ENCODE measurements at places on chromosomes 2 and 18. TPM values are rescaled to one million over a fixed set of nuclear protein-coding genes. Genes with fewer than 3 reads are reported as not detected.

POTEC gene
- not detected for total RNA-seq

DNA sequence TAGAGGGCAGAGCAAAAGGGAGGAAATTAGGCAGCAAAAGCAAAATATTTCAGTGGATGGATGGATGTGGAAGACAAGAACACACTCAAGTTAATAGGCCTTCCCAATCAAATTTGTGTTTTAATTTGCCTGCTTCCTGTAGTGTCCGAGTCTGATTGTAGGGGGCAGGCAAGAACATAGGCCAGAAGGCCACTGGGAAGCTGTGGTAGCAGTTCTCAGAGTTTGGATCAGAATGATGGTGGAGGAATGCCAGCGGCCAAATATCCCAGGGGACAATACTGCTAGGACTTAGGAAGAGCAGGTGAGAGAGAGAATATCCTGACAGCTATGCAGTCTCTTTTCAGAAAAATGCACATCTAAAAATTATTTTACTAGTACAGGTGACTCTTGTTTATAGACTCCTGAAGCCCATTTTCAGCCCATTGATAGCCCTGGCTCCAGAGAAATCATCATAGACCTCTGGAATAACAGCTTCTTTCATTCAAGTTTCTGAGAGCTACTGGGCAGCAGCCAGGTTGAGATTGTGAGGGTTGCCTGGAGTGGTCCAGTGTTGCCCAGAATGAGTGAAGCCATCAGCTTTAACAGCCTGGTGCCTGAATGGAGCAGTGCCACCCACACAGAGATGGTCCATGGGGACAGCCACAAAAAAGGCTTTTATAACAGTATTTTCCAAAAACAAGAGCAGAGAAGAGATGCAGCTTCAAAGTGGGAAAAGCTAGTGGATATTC, 19.1 kb upstream of the SERPINE2 start:
- no peak for DNase-seq

DNA sequence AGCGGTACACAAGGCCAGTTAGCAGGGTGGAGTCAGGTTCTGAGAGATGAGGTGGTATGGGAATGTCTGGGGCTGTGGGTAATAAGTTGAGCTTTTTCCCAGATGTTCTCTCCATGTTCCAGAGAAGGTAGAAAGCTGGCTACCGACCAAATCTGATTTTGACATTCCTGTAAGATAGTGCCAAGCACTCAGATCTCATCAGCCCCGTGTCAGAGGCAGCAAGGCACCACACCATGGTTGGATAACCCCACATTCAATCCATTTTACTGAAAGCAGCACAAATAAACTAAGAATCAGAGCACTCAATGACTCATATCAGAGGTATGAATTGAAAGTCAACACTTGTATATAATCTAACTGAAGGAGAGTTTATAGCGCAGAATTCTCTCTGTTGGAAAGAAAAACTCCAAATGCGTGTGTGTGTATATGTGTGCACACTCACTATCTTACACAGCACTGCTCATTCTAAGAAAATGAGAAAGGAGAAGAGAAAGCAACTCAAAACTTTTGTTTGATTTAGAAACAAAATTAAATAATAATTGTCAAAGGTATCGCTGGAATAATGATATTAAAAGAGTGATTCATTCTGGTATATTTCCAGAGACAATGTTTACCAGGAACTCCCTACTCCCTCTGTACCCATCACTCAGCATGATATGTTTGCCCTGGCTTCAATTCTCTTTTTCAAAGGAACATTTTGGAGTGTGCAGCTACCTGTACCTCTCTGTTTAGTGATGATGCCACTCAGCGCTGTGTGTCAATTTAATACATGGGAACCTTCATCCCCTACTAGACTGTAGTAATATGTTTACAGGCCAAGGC, 375.1 kb upstream of the ID2 start:
- no peak for DNase-seq

GRCh38 chr18:55592106-55592505, 4.1 kb upstream of the TCF4 start:
- no peak for DNase-seq

LHCGR gene
- not detected for total RNA-seq

SULT1C3 gene
- total RNA-seq = not detected

MPP4 gene
- not detected for total RNA-seq

GRCh38 chr2:29747786-29748470, 173.5 kb downstream of the ALK start:
- DNase-seq = peak; percentile 25

TEX44 gene
- total RNA-seq = not detected

GRCh38 chr2:197215748-197216360, 94.7 kb downstream of the ANKRD44 start:
- no peak for DNase-seq

CREG2 gene
- not detected for total RNA-seq

C2orf69 gene
- 17.0 TPM for total RNA-seq

DNA sequence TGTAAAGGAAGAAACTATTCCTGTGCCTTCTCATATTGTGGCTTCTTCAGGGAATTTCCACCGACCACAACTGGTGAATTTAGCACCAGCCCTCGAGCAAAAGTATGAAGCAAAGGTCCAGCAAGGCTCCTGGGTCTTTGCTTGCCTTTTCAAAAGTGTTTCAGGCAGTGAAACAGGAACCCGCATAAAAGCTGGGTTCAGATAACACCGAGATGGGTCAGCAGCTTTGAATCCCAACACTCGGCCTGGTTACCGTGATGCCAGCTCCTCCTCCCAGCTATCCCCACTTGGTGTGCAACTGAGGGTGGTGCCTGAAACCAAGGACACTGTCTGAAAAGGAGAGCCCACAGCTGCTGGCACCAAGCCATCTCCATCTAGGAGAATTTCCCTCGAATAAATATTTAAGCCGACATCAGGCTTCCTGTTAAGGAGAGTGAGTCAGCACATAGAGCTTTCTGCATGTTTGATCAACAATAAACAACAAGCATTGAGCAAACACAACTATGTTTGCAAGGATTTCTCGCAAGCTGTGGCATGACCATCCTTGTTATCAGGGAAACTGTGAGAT, 69.5 kb downstream of the ANTXR1 start:
- no peak for DNase-seq

- no peak for DNase-seq
Measured at GRCh38 chr2:24626131-24626530, 135.1 kb downstream of the NCOA1 start.

DNA sequence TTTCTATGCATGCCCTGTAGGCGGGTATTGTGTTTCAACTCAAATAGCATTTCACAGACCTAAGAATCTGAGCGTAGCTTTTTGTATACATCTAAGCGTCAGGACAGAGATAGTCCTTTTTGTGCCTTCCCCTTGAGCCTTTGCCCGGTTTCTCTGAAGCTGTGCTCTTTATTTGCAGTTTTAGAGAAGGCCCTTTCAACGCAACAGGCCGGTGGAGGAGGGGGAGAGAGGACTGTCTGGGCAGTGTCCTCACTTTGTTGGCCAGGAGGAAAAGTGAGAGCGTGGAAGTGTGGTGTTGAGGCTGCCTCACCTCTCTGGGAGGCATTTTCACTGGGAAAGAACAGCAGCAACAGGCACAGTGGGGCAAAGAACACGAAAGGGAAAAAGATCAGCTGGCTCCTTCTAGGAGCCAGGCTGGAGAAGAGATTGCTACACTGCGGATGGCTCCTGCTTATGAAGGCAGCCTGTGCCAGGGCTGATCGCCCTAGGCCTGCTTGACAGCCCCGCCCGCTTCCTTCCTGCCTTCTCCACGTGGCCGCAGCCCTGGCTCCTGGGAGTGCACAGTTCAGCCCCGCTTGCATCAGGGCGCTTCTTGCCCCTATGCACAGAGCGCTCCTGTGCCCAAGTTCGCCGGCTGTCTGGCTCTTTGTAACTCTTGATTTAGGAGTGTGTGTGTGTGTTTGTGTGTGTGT, 195.6 kb upstream of the POU3F3 start:
- DNase-seq = peak; percentile 47

DNA sequence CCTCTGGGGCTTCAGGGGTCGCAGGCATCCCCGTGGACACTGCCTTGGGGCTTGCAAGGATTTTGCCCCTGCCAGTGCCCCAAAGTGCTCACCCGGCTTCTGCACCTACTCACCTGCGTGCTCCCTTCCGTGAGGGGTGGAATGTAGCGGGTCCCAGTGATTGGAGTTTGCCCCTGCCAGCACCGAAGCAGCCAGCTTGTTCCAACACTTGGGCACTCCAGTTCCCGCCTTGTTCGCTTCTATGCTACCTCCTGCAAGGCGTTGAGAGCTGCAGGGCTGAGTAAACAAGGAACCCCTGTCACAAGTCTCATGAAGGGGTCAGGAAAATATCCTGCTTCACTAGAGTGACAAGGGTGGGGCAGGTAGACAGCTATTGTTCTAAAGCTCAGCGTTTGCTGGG, 631.5 kb downstream of the EPHA4 start:
- no peak for DNase-seq

DNA sequence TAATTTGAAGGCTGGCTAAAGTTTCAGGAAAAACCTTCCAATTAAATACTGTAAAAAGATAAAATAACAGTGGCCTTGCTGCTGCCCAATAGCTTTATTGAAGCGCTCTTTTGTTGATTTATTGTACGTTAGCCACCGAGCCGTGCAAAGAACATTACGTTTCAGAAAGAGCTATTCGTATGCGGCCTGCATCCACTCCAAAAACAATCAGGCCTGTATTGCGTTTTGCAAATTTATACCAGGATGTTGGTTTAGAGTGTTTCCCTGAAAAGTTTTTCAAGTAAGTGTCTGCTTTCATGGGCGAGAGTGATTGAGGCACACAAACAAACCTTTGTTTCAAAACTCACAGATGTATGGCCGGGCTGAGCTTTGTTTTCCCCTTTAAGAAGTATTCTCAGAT, 257.2 kb upstream of the SALL3 start:
- no peak for DNase-seq

- DNase-seq = no peak
Measured at GRCh38 chr2:105129722-105130232, 91.9 kb downstream of the MRPS9 start.

DNA sequence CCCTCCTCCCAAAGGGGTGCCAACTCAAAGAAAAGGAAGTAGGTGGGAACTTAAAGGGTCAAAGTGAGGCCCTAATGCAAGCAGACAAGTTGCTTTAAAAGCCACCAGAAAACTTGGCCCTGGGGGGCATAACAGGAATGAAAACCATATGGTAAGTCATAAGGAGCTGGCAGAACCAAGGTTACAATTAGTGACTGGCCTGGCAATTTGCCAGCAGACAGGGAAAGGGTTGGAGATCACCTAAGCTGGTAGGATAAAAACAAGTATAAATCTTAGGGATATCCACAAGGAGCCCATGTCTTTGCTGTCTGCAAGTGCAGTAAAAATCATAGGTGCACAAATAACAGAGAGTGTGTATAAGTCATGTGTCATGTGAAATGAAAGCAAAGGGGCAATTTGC, 256.7 kb upstream of the LRRTM4 start:
- DNase-seq = no peak

DNA sequence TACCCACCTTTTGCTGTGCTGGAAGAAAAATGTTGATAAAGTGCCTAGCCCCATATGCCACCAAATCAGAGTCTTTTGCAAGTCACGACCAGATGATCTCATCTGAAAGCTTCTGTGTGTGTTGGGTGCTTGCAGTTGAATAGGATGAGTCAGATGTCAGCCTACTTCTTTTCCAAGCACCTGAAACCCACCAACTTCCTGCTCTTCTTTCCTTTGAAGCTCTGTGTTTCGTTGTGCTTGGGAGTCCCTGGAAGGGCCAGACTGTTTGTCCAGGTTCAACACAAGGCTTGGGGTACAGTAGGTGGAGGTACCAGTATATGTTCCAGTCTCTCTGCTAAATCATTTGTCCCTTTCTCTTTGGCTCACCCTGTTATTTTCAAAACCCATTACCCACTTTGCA, 36.8 kb upstream of the LCLAT1 start:
- DNase-seq = peak; percentile 30

ANKAR gene
- 3.5 TPM for total RNA-seq

UGT1A3 gene
- total RNA-seq = not detected

DNA sequence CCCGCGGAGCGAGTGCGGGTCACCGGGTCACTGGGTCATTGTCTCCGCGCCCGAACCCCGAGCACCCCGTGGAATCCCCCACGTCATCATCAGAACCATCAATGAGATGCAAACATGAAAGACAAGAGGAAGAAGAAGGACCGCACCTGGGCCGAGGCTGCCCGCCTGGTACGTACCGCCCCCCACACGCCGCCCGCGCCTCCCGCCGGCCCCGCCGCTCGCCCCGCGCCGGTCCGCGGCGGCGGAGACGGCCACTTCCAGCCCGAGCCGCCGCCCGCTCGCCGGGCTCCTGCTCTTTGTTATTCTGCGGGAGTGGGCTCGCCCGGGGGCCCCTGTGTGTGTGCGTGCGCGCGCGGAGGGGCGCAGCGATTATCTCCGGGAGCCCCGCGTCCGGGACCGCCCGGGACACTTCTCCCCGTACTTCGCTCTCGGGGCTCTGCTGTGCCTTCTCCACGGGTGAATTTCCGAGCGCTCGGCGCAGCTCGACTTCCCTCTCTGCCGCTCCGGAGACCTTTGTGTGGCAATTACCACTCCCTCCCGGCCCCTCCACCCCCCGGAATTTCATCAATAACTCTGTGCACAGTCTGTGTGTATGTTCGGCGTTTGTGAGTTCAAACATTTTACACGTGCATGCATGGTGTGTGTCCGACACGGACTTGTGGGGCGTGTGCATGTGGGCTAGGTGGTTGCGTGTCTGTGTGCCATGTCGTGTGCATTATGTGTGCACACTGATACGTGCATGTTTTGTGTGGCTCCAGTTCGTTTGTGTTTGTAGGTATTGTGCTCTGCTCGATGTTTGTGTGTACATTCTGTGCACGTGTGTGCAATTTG, 714 bp downstream of the ASXL3 start:
- no peak for DNase-seq

DNA sequence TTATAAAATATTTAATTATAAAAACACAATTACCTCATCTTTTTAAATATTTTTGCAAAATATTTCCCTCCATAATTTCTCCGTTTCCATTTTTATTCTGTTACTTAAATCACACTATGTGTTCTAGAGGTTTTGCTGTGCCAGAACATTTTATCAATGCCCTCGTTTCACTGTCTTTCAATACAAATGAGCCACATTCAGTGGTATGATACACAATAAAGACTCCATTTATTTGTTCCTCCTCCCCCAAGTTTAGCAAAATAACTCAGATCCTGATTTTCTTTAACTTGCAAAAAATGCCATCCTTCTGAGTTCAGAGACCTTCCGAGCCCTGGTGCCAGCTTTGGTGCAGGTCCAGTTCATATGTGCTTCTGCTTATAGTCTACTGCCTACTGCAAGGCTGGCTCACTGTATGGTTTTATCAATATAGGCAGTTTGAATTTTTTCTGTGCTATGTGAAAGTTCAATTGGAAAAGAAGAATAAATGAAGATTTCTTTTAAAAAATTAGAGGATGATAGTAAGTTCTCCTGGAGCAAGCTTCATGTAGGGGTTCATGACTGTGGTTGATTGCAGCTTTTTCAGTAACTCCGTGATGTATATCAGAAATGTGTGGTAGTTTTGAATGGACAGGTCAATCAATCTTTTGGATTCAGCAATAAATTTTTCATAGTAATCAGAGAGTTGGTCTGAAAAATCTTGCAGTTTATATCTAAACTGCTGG, 42.5 kb downstream of the APOB start:
- no peak for DNase-seq

HOXD10 gene
- total RNA-seq = not detected

- DNase-seq = no peak
Measured at GRCh38 chr2:182522405-182522896, 95.6 kb upstream of the PDE1A start.

IL36G gene
- total RNA-seq = not detected
